ENCODE measurements at places on chromosomes 5 and 9.

GRCh38 chr5:142316051-142316450 lies 8.8 kb downstream of the SPRY4 start:
- DNase-seq = no peak

- no peak for DNase-seq
Observed at GRCh38 chr5:52910071-52910470, 79.1 kb upstream of the ITGA2 start.

DNA sequence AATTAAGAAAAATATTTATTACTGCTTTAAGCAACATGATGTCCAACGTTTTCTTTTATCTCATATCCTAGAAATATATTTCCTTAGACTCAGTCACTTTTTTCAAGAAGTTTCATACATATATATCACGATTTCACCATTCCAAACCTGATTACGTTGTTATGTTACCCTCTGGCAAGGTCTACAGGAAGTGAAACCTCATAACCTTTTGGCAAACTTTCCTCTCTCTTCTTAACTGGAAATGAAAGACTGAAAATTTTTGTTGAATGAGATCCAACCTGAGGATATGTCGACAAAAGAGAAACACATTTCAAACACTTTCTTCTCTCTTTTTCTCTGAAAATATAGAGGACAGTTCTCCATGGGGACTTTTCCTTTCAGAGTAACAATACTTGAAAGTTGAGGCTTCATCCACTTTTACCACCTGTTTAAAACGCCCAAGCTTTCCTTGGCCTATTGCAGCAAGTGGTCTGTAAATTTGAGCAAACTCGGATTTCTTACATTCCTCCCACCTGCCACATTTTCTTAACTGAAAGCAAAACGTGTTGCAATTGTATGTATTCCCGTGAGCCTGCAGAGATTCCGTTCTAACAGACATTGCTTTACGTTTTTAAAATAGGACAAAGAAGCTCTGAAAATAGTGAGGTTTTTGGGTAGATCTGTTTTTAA lies 298.1 kb downstream of the CETN3 start:
- no peak for DNase-seq

- no peak for DNase-seq
Observed at GRCh38 chr5:25995209-25995608, 1043.2 kb downstream of the CDH9 start.

DNA sequence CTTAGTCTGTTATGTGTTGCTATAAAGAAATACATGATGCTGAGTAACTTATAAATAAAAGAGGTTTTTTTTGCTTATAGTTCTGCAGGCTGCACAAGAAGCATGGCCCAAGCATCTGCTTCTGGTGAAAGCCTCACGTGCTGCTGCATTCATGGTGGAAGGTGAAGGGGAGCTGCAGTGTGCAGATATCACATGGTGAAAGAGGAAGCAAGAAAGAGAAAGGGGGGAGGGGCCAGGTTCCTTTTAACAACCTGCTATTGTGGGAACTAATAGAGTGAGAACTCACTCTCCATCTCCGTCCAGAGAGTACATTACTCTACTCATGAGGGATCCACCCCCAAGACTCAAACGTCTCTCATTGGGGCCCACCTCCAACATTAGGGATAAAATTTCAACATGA lies 12.5 kb upstream of the PARP8 start:
- DNase-seq = no peak

DNA sequence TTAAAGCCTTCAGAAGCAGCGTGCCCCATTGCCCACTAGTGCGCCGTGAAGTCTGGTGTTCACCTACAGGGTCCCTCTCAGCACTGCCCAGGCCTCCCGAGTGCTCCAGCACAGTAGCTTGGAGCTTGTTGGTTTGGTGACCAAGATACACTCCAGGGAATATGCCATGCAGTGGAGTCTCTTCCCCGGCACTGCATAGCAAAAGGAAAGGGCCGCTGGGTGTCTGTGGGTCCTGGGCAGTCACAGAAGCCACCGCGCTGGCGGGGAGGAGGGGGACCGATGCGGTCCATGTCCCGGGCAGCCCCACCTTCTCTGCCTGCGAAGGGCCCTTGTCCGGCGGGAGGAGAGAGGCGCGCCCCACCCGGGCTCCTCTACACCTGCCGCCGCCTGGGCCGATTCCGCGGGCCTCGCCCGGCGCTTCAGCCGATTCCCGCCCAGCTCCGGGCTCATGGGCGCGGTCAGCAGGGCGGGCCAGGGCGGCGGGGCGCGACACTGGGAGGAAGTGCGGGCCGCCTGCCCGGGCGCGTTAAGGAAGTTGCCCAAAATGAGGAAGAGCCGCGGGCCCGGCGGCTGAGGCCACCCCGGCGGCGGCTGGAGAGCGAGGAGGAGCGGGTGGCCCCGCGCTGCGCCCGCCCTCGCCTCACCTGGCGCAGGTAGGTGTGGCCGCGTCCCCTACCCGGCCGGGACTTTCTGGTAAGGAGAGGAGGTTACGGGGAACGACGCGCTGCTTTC lies at the start of gene SYK:
SYK (plus strand) TSS at position 579 of the 732 bp plus-strand sequence. CDS start 42,080 bp downstream, outside the sequence.
- peak; percentile 43 for DNase-seq

DNA sequence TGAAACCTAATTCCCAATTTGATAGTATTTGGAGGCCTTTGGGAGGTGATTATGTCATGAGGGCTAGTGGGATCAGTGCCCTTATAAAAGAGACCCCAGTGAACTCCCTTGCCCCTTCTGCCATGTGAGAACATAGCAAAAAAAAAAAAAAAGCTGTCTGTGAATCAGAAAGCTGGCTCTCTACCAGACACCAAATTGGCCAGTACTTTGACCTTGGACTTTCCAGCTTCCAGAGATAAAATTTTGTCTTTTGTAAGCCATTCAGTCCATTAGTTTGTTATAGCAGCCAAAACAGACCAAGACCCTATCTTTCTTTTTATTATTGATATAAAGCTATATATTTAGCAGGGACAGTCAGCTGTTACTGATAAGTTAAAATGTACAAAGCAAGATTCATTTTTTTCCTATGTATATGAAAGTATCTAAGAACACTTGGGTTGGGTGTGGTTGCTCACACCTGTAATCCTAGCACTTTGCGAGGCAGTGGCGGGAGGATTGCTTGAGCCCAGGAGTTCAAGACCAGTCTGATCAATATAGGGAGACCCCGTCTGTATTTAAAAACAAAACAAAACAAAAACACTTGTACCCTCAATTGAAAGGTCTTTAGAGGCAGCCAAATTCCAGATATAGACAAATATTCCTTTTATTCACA lies 8.1 kb upstream of the C5orf24 start:
- DNase-seq = no peak

GRCh38 chr5:180345186-180345585 lies 8.0 kb downstream of the GFPT2 start:
- no peak for DNase-seq

- DNase-seq = no peak
Observed at GRCh38 chr9:6978591-6978990, 220.8 kb downstream of the KDM4C start.

DNA sequence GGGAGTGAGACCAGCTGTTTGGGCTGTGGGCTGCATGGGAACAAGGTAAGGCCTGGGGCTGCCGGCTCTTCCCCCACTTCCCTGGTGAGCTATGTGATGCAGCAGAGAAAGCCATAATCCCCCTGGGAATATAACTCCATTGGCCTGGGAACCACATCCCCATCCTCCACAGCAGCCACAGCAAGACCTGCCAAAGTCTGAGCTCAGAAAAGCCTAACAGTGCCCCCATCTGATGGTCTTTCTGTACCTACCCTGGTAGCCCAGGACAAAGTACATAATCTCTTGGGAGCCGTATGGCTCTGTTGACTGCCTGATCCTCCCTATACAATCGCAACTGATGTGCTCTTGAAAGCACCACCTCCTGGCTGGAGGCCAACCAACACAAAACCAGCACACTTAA lies 432.6 kb downstream of the CDH18 start:
- DNase-seq = no peak

- no peak for DNase-seq
Observed at GRCh38 chr5:158273035-158273434, 414.1 kb upstream of the CLINT1 start.

- DNase-seq = peak; percentile 65
Observed at GRCh38 chr9:129211686-129212085, 33.6 kb upstream of the IER5L start.

GRCh38 chr9:90972057-90972456 lies 170.4 kb downstream of the SYK start:
- no peak for DNase-seq

GRCh38 chr5:38695021-38695958 lies 138.8 kb upstream of the LIFR start:
- DNase-seq = no peak

DNA sequence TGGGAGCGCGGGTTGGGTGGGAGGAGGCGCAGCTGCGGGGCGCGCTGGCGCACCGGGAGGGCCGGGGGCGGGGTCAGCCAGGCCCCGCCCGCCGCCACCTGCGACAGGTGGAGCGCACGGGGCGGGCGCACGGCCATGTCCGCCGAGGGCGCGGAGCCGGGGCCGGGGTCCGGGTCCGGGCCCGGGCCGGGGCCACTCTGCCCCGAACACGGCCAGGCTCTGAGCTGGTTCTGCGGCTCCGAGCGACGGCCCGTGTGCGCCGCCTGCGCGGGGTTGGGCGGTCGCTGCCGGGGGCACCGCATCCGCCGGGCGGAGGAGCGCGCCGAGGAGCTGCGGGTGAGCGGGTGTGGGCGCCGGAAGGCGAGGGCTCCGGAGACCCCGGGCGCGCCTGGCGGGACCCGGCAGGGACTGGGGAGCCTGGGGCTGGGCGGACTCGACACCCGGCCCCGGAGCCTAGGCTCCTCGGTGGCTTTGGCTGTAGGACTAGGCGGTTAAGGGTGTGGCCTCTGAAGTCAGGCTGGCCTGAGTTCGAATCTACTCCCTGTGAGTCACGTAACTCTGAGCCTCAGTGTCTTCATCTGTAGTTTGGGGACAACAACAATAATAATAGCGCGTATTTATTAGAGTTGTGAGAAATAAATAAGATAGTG lies at the start of gene BSPRY:
BSPRY (plus strand) TSS at position 97 of the 650 bp plus-strand sequence; CDS start at position 136, 39 bp downstream.
- DNase-seq = peak; percentile 31

DNA sequence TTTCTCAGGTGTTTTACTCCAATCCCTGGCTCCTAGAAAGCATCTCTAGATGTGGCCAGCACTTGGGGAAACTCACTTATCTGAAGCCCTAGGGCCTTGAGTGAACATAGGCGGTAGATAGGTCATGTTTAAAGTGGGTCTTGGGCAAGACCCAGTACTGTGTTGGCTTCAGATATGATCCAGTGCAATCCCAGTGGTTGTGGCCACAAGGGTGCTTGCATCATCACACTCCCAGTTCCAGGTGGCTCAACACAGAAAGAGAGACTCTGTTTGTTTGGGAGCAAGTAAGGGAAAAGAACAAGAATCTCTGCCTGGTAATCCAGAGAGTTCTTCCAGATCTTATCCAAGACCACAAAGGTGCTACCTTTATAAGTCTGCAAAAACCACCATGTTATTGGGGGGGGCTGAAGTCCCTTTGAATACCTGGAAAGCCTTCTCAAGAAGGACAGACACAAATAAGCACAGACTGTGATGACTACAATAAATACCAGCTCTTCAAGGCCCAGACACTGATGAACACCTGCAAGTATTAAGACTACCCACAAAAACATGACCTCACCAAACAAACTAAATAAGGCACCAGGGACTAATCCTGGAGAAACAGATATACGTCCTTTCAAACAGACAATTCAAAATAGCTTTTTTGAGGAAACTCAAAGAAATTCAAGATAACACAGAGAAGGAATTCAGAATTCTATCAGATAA lies 114.7 kb downstream of the LURAP1L start:
- DNase-seq = no peak

DNA sequence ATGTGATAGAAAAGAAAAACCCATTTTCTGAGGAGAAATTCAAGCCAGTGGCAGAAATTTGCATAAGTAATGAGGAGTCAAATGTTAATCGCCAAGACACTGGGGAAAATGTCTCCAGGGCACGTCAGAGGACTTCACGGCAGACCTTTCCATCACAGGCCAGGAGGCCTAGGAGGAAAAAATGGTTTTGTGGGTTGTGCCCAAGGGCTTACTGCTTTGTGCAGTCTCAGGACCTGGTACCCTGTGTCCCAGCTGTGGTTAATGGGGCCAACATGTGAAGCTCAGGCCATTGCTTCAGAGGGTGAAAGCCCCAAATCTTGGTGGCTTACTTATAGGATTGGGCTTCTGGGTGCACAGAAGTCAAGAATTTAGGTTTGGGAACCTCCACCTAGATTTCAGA lies 54.8 kb upstream of the ADAMTS2 start:
- DNase-seq = no peak

GRCh38 chr9:123922431-123922830 lies 7.5 kb downstream of the DENND1A start:
- DNase-seq = no peak

DNA sequence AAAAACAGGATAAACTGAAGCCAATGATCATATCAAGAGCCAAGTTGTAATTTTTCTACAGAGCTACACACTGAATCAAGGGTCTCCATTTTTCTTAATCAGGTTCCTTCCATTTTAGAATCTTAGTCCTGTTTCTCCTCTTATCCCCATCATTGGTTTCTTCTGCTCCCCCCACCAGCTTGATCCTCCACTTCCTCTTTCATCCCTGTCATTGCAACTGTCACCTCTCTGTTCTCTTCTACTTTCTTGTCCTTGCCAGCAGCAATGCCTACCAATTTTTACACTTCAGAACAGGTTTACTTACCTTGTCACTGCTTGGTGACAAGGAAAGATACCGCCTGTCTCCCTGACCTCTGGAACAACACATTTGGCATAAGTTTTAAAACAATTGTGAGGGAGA lies 97.3 kb downstream of the CFAP90 start:
- no peak for DNase-seq

GRCh38 chr5:11797132-11797531 lies 107.1 kb downstream of the CTNND2 start:
- DNase-seq = no peak

DNA sequence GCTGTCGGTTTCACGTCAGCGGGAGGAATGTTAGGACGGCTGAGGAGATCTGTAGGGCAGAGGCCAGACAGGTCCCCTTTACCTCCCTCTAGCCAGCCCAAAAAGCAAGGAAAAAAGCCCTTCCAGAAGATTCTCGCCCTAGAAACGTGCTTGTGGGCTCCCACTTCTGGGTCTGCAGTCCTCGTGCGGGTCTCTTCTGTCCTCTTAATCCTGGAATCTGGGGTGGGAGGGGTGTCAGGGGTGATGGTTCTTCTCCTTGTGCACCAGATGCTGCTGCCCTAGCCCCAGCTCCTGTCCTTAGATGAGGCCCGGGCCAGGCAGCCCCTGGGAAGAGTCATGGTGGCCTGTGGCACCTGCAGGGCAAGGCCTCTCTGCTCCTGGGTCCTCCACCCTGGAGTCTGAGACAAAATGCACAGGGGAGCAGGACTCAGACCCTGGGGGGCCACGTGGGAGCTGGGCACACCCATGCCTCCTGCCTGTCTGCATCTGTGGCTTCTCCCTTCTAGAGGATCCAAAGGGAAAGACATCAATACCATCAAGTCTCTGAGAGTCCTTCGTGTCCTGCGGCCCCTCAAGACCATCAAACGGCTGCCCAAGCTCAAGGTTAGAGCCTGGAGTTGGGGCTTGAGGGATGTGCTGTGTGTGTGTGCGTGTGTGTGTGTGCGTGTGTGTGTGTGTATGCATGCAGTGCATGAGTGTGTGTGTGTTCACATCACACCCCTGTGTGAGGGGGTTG lies 174.2 kb downstream of the CACNA1B start:
- DNase-seq = no peak

DNA sequence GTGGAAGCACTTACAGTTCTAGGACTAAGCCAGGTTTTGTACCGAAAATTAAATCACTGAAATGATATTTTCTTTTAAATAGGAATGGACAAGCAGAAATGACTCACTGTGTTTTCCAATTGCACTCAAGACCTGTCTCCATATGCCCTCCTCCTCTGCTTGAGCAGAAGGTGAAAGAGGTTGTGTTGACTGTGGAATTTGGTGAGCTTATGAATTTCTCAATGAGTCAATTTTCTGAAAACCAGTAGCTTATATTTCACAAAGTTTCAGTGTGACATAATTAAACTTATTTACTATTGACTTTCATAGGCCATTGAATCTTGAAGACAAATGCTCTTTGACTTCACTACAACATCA lies 249.9 kb downstream of the NPR3 start:
- no peak for DNase-seq

GRCh38 chr5:94442991-94443390 lies 175.4 kb downstream of the KIAA0825 start:
- DNase-seq = no peak
